Amygdala (tissue), 56 donors: ENCODE measurements at places on chromosomes 6 and 20.

DNA sequence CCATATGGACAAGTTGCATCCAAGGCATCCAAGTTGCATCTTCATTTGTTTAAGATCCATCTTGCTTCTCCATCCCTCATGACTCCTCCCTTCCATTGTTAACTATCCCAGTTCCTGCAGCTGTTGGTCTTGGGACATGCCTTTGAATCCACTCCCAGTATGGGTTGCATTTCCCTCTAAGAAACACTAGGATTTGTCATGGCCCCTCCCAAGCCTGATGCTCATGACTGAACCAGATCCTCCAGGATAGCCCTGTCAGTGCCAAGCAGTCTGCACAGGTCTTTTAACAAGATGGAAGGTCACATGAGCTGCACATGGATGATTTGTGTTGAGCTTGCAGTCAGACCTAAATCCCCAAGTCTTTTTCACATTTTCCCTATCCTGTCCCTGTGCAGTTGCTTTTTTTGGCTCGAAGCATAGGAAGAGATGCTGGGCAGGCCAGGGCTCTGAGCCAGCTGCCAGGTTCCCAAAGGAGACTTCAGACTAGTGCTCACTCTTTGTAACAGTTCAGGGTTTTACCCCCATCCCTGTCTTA lies 4.2 kb downstream of the PPP2R5D start:
- no peak for DNase-seq

- DNase-seq: no peak
Observed at GRCh38 chr20:54691327-54691726, 215.9 kb downstream of the DOK5 start.

- DNase-seq: no peak
Observed at GRCh38 chr6:36631326-36632011, 37.3 kb downstream of the SRSF3 start.

GRCh38 chr20:42531508-42531961 lies 658.2 kb downstream of the PTPRT start:
- DNase-seq: peak; percentile 25

GRCh38 chr6:42411406-42411805 lies 40.3 kb downstream of the TRERF1 start:
- no peak for DNase-seq

DNA sequence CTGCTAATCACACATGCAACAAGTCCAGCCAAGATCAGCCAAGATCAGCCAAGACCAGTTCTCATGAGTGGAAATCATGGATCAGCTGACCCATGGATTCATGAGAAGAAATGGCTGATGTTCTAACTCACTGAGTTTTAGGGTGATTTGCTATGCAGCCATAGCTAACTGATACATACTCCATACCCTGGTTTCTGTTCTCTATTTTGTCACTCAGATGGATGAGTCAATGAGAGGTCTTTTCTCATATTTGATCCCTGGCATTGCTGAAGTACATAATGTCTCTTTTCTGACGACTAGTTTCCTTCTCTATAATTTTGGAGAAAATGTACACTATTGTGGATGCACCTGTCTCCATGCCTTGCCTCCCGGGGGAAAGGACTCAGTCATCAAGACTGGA lies 118.4 kb upstream of the LY86 start:
- DNase-seq: no peak

DNA sequence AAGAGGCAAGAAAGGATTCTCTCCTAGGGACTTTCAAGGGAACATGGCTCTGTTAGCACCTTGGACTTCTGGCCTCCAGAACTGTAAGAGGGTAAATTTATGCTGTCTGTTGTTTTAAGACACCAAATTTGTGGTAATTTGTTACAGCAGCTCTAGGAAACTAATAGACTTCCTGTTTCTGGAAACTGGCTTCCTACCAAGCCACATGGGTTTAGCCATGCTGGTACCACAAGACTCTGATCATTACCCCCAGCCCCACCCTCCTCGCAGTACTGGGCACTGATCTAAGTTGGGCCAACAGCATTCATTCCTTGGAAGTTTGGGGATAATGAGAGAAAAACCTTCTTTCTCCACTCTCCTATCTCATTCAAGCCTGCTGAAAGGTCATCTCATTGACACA lies 109.5 kb upstream of the SMLR1 start:
- DNase-seq: no peak

DNA sequence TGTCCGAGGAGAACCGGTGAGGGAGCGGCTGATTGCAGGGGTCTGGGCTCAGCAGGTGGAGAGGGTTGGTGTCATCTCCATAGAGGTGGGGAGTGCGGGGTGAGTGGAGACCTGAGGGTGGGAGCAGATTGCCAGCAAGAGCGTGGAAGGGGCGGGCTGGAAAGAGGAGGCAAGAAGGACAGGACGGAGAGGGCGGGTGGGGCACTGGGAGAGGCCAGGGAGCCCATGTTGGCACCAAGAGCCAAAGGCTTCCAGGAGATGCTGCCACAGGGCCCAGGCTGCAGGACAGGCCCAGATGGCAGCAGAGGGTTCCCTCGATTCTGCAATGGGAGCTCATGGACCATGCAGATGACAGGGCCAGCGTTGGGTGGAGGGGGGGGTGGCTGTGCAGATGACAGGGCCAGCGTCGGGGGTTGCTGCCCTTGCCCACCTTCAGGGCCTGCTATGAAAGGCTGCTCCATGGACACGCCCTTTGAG lies 105.4 kb downstream of the TMEM242 start:
- DNase-seq: no peak

- no peak for DNase-seq
Observed at GRCh38 chr6:67287566-67287965, 1347.5 kb upstream of the ADGRB3 start.

- no peak for DNase-seq
Observed at GRCh38 chr6:137957471-137957870, 90.4 kb downstream of the TNFAIP3 start.

DNA sequence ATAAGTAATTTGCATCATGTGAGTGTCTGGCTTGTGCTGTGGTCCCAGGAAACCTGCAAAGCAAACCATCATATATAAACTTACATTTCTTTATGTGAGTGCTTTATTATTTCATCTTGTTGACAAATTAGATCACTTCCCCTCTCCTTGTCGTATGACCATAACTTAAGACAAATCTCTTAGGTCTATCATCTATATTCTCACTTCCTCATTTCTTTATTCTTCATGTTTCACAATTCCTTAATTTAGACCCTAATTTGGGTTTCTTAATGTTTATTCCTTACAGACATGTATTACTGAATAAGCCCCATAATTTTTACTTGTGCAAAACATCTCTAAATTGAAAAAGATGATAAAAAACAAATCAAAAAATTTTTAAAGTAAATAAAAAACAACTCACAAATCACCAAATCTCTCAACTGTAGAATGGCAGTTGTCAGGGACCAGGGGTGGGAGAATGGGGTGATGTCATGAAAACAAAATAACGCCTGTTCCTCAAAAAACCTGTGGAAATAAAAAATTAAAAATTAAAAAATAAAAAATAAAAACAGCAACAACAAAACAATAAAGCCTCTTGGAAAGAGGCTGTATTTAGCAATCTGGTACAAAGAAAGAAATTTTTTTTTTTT lies 49.5 kb upstream of the FBXO30 start:
- no peak for DNase-seq
